ENCODE measurements at places on chromosomes 2 and 18. TPM values are rescaled to one million over a fixed set of nuclear protein-coding genes. Genes with fewer than 3 reads are reported as not detected.
A peak's percentile ranks its signal among the peaks of the same experiment; 100 is the strongest.

The CABYR gene
- polyA plus RNA-seq: 6.7 TPM

DNA sequence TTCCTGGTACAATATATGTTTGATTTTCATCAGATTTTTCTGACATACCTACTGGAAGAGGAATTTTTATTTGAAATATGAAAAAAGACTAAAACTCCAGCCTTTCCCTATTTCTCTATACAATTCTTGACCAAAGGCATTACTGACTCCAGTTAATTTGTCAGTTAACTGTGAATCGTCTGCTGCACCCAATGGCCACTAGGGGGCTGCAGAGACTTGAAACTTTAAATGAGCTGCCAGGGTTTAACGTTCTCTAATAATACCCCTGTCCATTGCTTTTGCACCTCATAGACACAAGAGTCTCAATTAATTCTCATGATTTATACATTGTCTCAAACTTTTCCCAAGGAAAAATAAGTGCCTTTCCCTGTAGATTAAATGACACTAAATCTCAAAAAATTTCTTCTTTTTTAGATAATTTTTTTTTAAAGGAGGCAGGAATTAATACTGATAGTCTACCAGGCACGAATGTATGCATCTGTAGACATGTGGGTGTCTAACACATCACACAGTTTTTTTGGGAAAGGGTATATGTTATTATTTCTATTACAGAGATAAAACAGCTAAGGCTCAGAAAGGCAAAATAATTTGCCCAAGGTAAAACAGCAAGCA is 1.8 kb upstream of the ALK start:
- DNase-seq: peak; percentile 40

The PASK gene
- polyA plus RNA-seq: 15.1 TPM

GRCh38 chr2:197293252-197294007 is 17.1 kb downstream of the ANKRD44 start:
- DNase-seq: no peak

- no peak for DNase-seq
Observed at GRCh38 chr18:59861963-59862819, 37.6 kb upstream of the PMAIP1 start.

DNA sequence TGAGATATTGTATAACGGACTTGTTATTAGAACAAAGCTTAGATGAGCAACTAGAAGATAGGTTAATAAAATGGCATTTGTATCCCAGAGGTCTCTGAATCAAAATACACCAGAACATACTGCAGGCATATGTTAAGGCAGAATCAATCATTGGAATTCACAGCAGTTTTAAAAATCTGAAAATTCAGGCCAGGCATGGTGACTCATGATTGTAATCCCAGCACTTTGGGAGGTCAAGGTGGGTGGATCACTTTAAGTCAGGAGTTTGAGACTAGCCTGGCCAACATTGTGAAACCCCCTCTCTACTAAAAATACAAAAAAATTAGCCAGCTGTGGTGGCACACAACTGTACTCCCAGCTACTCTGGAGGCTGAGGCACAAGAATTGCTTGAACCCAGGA is 405.2 kb downstream of the ZEB2 start:
- DNase-seq: no peak

The ZAP70 gene
- polyA plus RNA-seq: 1.7 TPM

GRCh38 chr2:65040400-65041261 is 15.6 kb upstream of the CEP68 start:
- peak; percentile 44 for DNase-seq
